ENCODE measurements at places on chromosomes 5 and 9.

DNA sequence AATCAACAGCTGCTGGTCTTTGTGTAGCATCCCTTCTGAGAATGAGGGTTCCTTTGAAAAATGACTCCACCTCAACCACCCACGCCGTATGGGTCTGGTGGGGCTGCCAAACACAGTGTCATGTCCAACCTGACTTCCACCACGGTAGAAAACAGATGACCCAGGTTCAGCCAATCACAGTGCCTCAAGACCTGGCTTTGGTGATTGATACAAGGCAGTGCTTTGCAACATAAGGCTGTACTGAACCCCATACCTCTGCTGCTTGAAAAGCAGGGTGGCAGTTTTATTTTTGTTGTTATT is 11.5 kb upstream of the TGFBR1 start:
- no peak for DNase-seq

DNA sequence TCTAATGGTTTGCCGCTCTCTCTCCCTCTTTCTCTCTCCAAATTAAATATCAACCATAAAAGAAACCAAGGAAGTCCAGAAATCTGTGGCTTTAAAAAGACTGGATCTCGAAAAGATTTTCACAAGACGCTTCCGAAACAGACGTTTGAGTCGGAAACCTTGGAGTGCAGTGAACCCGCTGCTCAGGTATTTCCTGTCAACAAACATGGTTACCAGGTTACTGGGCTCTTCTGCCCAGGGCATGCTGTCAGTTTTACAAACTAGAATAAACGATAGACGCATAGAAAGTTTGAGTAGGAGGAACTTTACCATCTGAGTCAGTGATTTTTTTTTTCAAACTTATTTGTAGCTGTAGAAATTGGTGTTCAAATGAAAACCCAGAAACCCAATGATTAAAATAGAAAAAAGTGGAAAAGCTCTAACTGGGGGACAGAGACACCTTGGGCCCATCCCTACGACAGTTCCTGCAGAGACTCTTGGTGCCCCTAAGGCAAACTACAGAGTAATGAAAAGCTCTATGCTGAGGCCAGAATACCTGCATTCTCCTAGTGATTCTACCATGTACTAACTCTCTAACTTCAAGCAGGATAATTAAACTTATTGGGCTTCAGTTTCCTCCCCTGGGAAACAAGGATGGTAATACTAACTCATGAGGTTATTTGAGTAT is 90.0 kb downstream of the DOCK8 start:
- no peak for DNase-seq

GRCh38 chr9:69324549-69325401 is at the start of gene ENTREP1:
Gene ENTREP1 (plus strand): TSS chr9:69325215. CDS start chr9:69325310, 95 bp downstream.
- DNase-seq, result no peak

GRCh38 chr5:6543346-6543730 is 89.5 kb downstream of the NSUN2 start:
- DNase-seq, result no peak

- no peak for DNase-seq
These were observed 85.9 kb upstream of the FSTL4 start for GRCh38 chr5:133698259-133698554.

GRCh38 chr5:131627207-131627865 is 7.7 kb downstream of the RAPGEF6 start:
- DNase-seq, result no peak

DNA sequence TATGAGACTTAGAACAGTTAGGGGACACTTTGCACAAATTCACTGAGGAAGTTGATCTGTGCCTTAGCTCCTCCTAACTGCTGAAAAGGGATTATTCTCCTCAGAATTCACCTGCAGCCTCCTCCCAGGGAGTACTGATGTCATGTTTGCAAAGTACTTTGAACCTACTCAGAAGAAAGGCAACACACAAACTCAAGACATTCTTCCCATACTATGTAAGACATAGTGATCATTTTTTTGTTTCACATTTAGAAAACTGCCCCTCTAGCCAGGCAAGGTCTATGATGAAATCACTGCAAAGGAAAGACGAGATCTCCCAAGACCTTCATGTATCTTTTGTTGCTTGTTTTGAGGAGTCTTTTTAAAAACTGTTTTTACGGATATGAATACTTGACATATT is 10.6 kb upstream of the VLDLR start:
- no peak for DNase-seq

DNA sequence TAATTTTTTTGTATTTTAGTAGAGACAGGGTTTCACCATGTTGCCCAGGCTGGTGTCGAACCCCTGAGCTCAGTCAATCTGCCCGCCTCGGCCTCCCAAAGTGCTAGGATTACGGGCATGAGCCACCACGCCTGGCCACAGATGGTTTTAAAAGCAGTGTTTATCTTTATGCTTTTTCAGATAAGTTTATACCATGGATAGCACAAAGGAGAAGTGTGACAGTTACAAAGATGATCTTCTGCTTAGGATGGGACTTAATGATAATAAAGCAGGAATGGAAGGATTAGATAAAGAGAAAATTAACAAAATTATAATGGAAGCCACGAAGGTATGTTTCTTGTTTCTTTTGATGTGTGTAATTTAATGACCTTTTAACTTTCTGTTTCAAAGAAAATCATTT is 35.1 kb downstream of the POLK start:
- no peak for DNase-seq

- no peak for DNase-seq
These were observed 721 bp upstream of the MAML1 start for GRCh38 chr5:179731791-179732411.

DNA sequence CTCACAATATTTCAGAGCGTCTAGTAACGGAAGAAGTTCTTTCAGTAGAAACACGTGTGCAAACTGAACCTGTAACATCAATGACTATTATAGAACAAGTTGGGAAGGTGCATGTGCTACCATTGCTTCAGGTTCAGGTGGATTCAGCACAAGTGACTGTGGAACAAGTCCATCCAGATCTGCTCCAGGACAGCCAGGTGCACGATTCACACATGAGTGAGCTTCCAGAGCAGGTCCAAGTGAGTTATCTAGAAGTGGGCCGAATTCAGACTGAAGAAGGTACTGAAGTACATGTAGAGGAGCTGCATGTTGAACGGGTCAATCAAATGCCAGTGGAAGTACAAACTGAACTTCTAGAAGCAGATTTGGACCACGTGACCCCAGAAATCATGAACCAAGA is 17.4 kb upstream of the NIM1K start:
- DNase-seq, result no peak

GRCh38 chr5:80093796-80094195 is 58.6 kb downstream of the THBS4 start:
- DNase-seq, result no peak

DNA sequence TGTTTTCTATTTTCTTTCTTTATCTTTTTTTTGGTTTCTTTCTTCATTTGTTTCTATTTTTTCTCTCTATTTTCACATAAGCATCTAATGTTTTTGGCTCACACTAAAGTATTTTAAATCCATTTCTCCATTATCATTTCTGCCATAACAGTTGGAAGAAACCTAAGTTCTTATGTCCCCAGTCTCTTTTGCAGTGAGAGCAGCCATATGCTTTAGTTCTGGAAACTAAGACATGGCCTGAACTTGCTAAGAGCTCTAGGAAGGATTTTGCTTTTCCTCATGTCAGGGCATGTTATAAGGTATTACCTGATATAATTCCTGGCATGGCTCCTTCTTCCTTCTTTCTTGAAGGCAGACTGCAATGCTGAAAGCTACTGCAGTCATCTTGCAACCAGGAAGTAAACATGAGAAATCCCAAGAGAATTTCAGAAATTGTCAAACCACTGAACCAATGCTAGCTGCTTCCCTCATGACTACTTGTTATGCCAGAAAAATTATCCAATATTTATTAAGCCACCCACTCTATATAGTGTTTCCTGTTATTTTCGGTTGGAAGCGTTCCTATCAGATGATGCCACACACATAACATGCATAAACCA is 171.1 kb downstream of the TAF11L14 start:
- DNase-seq, result no peak

- no peak for DNase-seq
These were observed 28.8 kb downstream of the MLLT3 start for GRCh38 chr9:20593537-20593936.

GRCh38 chr9:82080265-82080664 is 91.7 kb downstream of the SPATA31D1 start:
- no peak for DNase-seq

- DNase-seq, result no peak
These were observed 122.1 kb upstream of the MAP3K1 start for GRCh38 chr5:56693220-56693579.

DNA sequence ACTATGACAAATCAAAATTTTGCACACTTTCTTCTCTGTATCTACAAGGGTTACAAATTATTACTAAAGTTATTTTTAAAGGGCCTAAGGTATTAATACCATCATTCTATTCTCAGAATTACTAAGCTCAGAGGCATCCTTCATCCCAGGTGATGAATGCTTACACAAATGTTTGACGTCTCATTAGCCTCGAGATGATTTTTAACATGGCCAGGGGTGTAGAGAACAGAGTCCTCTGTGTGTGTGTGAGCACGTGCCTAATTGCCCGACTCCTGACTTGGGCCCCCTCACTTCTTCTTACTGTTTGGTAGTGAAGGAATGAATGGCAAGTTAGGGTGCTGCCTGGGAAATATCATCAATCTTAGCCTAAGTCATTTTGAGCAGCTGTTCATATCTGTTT is 221.1 kb downstream of the ENC1 start:
- DNase-seq, result no peak

- no peak for DNase-seq
These were observed 539.8 kb downstream of the PRELID2 start for GRCh38 chr5:145295236-145295835.

GRCh38 chr5:127098241-127098640 is 24.9 kb upstream of the C5orf63 start:
- DNase-seq, result no peak

DNA sequence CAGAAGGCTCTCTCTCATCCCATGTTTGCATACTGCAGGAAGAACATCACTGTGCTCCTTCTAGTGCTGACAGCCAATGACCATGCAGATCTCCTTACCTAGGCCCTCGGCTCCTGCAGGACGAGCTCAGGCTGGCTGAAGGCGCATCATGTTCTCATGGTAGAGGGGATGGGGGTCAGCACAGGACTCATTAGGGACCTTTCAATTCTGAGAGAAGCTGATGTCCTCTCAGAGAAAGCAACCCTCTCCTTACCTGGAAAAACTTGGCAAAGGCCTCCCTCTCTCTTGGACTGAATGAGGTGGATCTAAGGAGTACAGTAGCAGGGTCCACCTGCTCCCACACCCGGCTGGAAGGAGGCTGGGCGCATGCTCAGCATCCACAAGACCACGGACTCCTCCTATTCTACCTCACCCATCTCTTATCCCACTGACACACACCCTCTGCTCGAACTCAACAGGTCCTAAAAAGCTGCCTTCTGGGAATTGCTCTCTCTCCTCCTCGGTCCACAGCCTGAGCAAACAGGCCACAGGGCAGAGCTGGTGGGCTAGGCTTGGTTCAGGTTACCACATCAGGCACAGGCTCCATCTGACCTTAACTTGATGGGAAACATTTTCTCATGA is 2.9 kb downstream of the IPPK start:
- no peak for DNase-seq

- no peak for DNase-seq
These were observed 218.5 kb upstream of the CDH12 start for GRCh38 chr5:23071682-23072081.

DNA sequence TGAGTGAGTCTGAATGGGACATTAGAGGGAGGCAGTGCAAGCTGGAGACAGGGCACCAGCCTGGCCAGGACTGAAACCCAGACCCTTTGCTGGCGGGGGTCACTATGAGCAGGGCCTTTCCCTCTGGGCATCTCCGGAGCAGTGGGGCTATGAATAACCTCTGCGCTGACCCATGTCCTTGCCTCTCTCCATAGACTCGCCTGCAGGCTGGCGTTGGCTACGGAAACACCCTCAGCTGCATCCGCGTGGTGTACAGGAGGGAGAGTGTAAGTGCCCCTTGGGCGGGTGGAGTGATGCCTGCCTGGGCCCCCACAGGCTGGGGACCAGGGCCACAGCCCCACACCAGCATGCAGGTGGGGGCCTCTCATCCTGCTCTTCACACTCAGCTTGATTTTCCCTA is 15.8 kb downstream of the SLC25A48 start:
- no peak for DNase-seq

DNA sequence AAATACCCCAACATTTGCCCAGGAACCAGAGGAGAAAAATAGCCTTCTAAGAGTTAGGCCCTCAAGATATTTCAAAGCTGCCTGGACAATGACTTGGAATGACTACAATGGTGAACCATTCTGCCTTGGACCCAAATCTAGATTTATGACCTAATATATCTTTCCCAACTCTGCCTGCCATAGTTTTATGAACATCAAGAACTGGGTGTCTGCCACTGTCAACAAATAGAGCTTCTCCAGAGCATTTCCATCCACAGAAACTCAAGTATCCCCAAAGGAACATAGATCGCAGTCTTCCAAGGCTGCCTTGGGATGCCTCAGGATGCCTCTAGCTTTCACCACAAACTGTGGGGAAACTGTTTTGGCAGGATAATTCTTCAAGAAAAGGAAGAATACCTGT is 48.2 kb upstream of the NFIB start:
- no peak for DNase-seq

DNA sequence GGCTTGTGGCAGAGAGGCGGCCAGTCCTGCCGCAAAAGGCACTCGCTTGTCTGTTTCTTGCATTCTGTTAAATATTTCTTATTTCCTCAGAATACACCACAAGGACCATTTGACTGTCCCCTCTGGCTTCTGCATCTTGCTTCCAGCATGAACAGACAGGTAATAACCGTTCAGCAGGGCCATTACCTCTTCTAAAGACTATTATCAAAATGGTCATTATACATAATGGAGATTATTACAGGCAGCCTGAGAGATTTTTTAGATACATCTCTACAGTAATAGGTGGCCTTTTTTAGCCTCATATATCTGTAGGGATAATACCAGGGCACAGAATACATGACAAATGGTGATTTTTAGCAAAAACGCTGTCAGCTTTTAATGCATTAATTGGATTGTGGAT is 382.0 kb downstream of the PSAT1 start:
- no peak for DNase-seq

- no peak for DNase-seq
These were observed 295.7 kb downstream of the DNAH5 start for GRCh38 chr5:13648822-13649221.

DNA sequence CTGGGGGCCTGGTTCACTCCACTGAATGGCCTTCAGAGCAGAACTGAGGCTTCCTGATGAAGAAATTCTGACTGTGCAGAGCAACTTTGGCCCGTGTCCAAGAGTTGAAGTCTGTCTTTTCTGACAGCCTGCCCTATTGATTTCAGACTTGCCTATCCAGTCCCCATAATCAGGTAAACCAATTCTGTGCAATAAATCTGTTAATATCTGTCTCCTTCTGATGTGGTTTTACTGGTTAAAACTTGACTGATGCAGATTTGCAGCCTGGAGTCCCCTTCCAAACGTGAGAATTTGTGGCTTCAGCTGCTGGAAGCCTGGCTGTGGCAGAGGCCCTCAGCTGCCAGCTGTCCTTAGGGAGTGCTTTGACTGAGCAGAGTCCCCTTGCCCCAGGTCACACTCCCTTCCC is 283.9 kb upstream of the ANKRD55 start:
- no peak for DNase-seq

DNA sequence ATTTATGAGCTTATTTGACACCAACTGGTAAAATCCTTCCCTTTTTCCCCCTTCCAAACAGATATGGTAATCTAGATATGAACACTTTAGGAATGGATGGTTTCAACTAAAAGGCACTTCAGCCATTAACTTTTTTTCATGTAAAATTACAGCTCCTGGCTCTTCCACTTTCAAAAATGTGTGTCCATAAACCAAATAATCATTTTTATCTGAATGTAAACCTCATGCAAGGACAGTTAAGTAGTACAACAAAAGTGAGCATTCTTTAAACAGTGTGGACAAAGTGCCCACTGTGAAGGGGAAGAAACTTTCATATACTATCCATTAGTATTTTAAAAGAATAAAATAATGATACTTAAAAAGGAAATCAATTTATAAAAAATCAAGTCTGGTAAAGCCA is 17.2 kb downstream of the RAB14 start:
- no peak for DNase-seq
